Activated T-helper 1 cell treated with Interleukin-2 at 50 U/mL for 16 hours (primary cell): ENCODE measurements at places on chromosomes 16 and 17.

- no peak for DNase-seq
Observed at GRCh38 chr16:24214992-24215391, 41.1 kb upstream of the CACNG3 start.

- no peak for DNase-seq
Observed at GRCh38 chr17:21209511-21210175, 4.3 kb downstream of the TMEM11 start.

- no peak for DNase-seq
Observed at GRCh38 chr16:51051671-51052070, 99.4 kb downstream of the SALL1 start.

GRCh38 chr16:10920726-10921427, 21.4 kb downstream of the DEXI start:
- no peak for DNase-seq

DNA sequence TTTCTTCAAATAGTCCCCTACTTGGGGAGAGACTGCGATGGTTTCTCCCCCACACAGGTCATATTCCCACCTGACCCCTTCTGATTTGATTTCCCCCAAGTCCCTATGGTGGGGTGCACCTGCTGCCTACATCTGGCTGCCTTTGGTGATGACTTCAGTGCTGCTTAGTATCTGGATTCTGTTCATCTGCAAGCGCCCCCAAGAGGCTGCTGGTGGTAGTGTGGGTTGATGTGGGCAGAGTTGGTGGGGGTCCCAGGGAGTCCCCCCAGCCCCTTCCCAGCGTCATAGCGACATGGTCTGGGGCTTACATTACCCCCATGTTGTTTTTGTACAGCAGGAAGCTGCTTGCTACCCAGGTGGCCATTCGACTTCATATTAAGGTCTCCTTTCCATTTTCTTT, 99.2 kb downstream of the NTN1 start:
- no peak for DNase-seq

- DNase-seq: no peak
Observed at GRCh38 chr17:45060382-45060796, 728 bp upstream of the NMT1 start.

DNA sequence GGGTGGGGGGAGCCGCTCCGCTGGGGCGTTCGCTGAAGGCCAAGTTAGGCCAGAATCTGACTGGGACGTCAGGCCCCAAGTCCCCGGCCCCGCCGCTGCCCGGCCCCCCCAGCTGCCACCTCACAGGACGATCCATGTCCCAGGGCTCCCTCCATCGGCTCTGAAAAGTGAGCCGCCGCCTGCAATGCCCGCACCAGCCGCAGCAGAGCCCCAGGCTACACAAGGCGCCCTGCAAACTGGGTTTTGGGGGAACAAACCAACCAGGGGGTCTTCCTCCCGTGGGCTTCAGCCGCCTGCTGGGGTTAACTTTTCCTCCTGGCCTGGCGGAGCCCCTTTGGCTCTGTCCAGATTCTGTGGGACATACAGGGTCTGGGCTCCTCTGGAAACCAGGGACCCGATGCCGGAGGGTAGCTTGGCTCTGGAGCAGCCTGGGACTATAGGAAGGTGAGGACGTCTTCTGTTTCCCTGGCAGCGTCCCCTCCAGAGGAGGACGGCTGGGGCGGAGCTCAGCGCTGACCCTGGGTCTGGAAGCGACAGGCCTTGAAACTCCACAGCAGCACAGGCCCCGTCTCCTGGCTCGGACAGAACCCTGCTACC, 835 bp downstream of the NME4 start:
- no peak for DNase-seq

- DNase-seq: no peak
Observed at GRCh38 chr16:54632322-54633220, 298.1 kb upstream of the IRX5 start.
